ENCODE measurements at places on chromosomes 6 and 20.

GRCh38 chr6:31776989-31777666 lies at the start of gene VWA7:
VWA7 (minus strand) TSS chr6:31777328; CDS start chr6:31776779, 549 bp downstream.
- peak; percentile 41 for DNase-seq

DNA sequence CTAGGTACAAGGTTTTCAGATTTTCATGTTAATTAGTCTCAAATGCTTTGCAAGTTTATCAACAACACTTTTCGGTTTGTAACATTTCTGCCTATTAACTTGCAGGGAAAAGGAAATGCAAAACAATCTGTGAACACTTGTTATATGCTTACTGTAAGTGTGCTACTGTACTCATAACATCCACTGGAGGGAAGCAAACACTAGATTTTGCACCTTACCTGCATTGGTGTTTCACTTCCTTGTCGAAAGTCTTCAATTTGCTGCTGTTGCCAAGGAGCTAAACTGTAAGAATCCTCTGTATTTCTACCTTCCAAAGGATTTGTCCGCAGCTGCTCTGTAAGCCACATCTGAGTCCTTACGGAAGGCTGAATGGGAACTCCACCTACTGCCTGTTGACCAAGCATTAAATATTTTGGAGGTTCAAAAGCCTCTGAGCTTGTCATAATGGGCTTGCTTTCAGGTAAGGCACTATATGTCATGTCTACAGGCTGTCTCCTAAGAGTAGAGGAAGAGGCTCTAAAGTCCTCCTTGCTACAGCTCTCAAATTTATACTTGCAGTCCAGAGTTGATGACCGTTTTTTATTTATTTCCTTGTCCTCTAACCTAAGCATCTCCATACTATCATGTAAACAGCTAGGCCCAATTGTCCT lies 17.3 kb downstream of the PLN start:
- peak; percentile 68 for DNase-seq

GRCh38 chr6:161242779-161243693 lies 30.8 kb downstream of the AGPAT4 start:
- no peak for DNase-seq

GRCh38 chr6:151185148-151185547 lies 54.6 kb upstream of the AKAP12 start:
- no peak for DNase-seq

DNA sequence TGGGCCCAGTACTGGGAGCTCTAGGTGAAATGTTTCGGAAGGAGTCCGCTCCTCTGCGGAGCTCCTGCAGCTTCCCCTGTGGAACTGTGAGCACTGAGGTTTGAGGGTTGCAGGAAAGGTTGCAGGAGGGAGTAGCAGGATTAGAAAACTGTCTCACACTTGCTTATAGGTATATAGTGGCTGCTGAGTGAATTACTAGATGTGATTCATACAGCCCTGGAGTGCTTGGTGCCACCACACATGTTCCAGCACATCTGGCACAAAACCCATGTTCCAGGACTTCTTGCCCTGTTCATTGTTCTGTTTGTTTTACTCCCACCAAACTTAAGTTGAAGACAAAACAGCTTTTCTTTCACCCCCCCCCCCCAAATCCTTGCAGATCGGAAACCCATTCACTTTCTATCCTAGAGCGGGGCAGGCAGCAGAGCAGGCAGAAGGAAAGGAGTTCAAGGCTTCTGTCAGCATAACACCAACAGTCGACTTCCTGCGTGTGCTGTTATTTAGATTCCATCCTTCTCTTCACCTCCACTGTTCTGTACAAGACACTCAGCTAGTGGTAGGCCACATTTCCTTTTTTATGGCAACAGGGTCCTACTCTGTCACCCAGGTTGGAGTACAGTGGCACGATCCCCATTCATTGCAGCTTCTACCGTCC lies 669 bp upstream of the PEX6 start:
- peak; percentile 46 for DNase-seq

GRCh38 chr20:15317546-15318232 lies 980.3 kb upstream of the FLRT3 start:
- no peak for DNase-seq

- DNase-seq = no peak
Measured at GRCh38 chr6:44826025-44826676, 438.6 kb downstream of the CDC5L start.

DNA sequence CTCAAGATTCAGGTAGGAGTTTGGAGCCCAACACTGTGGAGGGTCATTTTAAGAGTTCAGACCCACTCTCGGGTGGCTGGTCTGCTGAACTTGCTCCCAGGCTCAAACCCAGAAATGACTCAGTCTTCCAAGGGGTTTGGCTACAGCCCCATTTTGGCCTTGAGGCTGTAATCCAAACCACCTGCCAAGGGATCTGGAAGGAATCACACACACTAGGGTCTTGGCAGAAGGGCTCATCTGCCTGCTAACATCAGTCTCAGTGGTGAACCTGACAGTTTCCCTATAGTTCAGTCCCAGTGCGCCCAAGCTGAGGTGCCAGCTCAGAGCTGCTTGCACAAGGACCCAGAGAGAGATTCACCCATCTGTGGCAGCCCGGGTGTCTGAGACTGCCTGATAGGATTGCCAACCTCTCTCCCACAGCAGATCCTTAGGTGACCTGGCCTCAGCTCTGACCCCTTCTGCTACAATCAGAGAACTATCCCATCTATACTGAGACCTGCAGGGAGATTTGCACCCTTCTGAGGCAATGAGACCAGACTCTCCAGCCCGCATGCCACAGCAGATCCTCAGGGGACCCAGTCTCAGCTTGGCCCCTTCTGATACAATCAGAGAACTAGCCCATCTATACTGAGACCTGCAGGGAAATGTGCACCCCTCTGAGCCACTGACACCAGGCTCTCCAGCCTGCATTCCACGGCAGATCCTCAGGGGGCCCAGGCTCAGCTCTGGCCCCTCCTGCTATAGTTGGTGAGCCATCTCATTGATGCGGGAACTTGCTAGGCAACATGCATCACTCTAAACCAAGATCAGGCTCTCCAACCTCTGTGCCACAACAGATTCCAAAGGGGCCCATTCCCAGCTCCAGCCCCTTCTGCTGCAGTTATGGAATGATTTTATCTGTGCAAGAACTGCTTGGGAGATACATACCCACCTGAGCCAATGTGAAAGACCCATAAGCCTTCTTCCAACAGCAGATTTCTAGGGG lies 48.2 kb downstream of the THBS2 start:
- no peak for DNase-seq

Measured in germinal center (tissue), 1 donor.